Daoy (cell line): ENCODE measurements at places on chromosomes 3 and 15.

- DNase-seq = peak; percentile 21
Measured at GRCh38 chr3:183502237-183503181, 53.0 kb downstream of the KLHL6 start.

DNA sequence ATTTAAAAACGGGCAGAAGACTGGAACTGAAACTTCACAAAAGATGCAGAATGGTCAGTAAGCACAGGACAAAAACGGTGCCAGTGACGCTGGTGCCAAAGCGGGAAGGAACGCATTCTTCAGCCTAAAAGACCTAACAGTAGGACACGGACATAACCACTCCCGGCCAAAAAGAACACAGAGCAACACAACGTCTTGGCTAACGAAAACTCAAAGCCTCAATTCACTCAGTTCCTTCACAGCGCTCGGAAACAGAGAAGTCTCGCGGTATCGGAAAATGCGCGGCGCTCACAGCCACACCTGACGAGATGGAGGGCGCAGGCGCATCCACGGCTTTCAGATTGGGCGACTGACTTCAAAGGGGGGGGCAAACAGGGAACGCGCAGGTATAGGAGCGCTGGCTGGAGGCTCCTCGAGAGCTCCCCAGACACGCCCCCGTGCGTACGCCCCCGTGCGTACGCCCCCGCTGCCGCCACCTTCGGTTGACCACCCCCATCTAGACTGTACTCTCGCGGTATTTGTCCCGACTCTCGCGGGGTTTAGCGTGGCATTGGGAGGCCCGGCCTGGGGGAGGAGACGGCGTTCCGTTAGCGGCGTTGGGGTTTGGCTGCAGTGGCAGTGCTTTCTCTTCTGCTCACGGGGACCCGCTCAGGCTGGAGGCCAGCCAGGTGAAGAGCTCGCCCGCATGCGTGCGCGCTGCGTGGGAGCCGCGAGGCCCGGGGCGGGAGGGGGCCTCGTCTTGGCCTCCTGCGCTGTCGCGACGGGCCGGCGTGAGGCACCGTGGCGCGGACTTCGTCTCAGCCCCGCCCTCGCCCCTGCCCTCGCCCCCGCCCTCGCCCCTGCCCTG, at the start of gene NKTR:
Gene NKTR, plus strand, starts transcription at position 576 of the 847 bp plus-strand sequence. CDS start 321 bp downstream, outside the sequence.
- peak; percentile 98 for DNase-seq

- DNase-seq = no peak
Measured at GRCh38 chr3:104992676-104993075, 374.0 kb upstream of the ALCAM start.

DNA sequence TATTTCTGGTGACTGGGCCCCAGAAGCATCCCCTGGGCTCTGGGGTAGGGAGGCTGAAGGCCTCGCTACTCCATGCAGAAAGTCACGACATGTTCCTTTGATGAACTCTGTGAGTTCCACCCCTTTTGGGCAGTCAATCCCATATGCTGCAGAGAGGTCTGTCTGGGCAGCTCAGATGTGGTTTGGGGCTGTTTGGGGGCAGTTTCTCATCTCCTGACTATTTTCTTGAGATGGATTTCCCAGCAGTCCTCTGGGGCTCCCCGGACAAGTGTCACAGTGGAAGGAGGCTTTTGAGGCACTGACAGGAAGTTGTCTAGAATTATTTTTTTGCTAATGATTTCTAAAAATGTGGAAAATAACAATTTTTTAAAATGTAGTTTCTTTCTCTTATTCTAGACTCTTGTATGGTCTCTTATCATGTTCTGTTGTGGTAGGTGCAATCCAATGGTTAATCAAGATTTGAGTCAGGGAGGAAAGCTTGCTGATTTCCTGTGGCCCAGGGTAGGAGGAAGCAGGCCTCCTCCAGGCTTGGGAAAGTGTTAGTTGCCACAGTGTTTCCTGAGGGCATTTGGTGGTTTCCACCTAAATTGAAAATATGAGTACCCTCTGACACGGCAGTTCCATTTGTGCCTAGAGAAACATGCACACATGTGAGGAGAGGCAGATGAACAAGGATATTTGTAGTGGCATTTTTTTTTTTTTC, 19.9 kb upstream of the TATDN2 start:
- DNase-seq = peak; percentile 69

GRCh38 chr3:70982284-70982683, 601.2 kb downstream of the FOXP1 start:
- DNase-seq = no peak

DNA sequence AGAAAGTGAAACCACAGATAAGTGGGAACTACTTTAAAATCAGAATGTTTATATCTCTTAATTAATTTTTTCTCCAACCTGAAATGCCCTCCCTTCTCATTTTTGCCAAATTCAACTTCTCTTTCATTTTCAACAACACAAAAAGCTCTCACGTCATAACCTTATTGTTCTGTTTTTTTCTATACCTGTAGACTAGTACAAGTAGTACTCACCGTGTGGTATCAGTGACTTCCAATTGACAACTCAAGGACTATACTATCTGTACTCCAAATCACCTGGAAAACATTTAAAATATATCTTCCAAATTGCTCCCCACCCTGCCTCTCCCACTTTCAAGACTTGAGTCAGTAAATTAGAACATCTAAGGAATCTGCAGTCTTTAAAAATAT, 72.8 kb upstream of the ZNF280D start:
- no peak for DNase-seq

DNA sequence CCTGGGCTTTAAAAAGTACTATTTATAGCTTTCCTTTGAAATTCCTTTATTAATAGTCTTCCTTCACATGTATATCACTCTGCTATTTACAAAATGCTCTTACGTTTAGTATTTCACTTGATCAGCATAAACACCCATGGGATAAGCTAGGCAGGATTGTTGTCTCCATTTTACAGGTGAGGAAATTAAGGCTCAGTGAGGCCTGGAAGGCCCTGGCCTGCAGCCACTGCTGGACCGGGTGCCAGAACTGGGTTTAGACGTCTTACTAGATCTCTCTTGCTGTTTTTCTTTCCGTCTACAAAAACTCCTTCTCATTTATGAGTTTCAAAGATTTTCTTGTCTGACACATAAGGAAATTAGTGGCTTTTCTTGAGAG, 236.4 kb downstream of the LPP start:
- DNase-seq = no peak

GRCh38 chr3:81579744-81580143, 181.7 kb downstream of the GBE1 start:
- no peak for DNase-seq

DNA sequence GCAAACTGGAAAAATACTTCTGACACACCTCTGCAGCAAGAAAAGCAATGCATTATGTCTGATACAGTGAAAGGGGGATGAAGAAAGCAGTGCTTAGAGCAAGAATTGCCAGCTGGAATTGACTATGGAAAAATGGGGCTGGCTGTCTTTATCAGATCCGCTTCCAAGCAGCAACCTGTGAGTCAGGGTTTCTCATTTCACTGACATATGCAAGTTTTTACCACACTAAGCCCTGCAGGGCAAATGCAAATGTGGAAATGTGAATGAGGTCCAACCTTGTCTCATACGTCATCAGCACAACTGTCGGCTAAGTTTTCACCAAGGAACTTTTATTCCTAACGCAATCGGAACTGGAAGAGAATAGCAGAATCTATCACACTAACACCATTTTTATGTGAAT, 172.5 kb upstream of the GADL1 start:
- peak; percentile 55 for DNase-seq

DNA sequence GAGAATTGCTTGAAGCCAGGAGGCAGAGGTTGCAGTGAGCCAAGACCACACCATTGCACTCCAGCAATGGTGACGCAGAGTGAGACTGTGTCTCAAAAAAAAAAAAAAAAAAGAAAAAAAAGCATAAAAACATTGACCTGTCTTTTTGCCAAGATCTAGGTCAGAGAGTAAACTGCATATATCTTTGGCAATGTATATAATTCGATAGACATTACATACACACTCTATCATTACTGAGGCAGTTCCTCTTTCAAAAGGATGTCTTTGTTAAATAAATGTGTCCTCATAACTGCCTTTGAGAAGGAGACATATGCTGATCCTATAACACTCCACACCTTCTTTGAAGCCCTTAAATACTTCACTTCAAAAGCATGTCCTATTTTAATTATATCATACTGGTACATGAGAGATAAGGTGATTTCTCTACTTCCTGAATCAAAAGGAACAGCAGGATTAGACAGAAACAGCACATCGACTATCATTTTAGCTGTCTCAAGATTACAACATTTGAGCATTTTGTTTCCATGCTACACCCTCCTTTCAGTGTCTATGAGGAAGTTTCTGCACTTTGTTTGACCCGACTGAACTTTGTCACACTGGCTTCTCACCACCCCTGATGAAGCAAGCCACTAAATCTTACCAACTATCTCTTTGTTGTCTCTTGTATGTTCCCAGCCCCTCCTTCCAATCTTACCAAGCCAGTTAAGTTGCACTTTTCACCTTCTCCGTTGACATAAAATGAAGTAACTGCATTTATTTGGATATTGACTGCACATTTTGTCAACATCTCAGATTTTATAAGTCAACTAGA, 335.8 kb downstream of the MECOM start:
- DNase-seq = no peak

GRCh38 chr3:24605511-24606028, 110.9 kb upstream of the THRB start:
- no peak for DNase-seq

DNA sequence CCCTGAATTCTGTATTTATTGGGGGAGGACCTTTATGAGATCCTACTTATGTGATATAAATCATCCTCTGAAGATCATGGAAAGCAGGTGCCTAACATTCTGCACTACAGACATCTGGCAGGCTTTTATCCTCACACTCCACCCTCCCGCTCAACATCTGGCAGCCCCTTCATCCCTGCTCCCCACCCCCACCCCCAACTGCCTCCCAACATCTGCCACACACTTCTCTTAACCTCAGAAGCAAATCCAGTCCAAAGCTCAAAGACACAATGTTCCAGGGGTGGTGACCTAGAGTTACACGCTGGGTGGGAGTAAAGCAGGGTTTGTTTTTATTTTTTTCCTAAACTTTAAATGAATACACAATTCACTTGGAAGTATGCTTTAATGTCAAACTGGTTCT, 184.5 kb upstream of the ATP11B start:
- DNase-seq = no peak

GRCh38 chr3:158642474-158643210, 1.7 kb upstream of the GFM1 start:
- no peak for DNase-seq

GRCh38 chr3:69723389-69723788, 15.9 kb upstream of the MITF start:
- no peak for DNase-seq

GRCh38 chr3:52108302-52109232, 45.7 kb downstream of the POC1A start:
- no peak for DNase-seq

DNA sequence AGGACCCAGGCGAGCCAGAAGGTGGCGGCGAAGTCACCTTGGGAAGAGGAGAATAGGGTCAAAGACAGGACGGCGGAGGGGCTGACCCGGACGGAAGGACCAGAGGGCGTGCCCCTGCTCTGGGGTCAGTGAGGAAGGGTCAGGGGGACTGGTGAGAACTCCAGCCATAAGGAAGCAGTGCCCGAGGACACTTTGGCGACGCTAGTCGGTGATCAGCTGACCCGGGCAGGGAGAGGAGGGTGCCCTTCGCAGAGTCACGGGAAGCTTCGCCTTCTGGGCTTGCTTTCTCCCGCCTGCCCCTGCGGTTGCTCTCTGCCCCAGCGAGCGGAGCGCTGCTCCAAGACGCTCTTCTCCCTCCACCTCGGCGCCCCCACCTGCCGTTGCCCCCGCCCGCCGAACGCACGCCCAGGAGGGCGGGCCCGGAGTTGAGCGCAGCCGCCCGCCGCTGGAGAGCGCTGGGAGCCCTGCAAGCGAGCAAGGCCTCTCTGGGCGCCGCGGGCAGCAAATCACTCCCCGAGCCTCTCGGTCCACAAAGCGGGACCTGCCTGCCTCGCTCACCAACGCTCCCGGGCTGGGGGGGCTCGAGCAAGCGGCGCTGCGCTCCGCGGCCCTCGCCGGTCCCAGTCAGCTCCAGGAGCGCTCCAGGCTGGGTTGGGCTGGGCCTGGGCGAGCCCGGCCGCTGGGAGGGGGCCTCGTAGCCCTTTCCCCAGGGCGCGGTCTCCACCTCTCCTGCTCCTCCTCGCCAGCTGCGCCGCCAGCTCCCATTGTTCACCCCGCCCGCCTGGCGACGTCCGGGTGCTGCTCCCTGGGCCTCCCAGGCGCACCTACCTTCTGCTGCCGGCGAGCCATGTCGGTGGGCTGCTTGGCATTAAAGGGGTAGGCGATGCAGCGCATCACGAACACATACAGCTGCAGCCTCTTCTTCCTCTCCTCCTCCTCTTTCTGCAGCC, 1.2 kb downstream of the CADPS start:
- peak; percentile 42 for DNase-seq

- no peak for DNase-seq
Measured at GRCh38 chr3:160183345-160184076, 41.7 kb upstream of the C3orf80 start.

GRCh38 chr3:192514081-192514753, 213.1 kb downstream of the FGF12 start:
- DNase-seq = peak; percentile 52

- no peak for DNase-seq
Measured at GRCh38 chr3:164522073-164522763, 556.1 kb downstream of the SI start.

DNA sequence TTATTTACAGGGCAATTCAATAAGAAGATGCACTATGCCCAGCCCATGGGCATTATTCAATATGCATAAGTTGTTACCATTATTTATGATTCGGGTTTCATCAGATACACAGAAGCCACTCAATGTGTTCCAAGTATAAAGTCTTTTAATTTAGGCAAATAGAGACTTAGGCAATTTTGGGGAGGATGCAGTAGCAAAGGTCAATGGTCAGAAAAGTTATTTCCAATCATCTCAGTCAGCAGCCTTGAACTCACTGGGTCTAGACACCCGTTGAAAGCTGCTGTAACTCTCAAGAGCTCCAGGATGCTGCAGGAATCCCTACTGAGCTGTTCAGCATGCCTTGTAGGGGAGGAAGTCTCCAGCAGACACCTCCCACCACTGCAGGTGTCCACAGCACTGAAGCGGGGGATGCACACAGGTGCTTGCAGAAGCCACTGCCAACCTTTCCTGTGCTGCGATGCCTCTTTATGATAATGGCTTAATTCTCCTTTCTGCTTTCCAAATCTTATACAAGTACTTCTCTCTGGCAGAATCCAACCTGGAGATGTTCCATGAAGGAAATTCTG, 155.0 kb upstream of the SUCLG2 start:
- no peak for DNase-seq

- DNase-seq = no peak
Measured at GRCh38 chr3:41932464-41932863, 29.4 kb downstream of the ULK4 start.

DNA sequence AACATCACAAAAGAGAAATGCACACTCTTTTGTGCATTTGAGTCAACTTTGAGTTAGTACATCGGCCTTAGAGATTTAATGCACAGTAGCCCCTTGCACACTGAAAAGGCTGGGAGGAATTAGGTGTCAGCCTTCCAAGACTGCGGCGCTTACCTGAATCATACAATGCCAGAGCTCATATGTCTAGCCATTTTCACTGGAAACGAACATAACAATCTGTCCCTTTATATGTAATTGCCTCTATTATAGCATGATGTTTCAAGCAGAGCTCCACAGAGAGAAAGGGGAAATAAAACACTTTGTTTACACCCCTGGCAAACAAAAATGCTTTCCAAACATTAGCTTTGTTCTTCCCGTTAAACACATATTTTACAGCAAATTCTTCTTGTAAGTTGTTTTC, 315.7 kb upstream of the SLCO3A1 start:
- no peak for DNase-seq
